Iris pigment epithelial cell (primary cell): ENCODE measurements at places on chromosomes 4 and X.

DNA sequence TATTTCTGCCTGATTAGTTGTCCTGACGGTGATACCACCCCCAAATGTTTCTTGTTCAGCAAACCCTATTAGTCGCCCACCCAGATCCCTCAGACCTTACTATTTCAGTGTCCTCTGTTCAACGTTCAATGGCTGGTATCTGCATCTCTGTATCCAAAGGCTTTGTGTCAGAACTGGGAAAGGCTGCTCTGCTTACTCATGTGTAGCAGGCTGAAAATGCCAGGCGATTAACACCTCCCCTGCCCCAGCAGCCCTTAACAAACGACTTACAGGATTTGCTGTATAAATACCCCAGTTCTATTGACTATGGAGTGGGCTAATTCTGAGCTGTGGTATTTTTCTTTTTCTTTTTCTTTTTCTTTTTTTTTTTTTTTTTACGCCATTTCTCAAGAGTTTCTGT lies 415.0 kb downstream of the ZNF674 start:
- DNase-seq: no peak

DNA sequence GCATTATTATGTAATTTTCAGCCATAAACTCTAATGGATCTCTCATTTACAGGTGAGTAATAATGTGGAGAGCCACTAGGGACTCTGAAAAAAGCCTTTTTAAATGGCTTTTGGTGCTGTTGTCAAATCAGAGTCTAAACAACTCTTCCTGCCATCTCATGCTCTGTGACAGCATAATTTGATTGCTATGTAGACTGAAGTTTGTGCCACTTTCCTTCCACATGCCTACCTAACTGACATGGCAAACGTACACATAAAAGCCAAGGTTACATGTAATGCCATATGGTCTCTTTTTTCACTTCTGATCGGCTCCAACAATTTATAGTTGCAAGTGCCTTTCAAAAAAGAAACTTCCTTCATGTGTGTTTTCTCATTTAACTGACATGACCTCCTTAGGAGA lies 94.3 kb downstream of the SH2D1A start:
- DNase-seq: no peak

- DNase-seq: no peak
These were observed 23.0 kb downstream of the SNX25 start for GRCh38 chr4:185232370-185232769.

DNA sequence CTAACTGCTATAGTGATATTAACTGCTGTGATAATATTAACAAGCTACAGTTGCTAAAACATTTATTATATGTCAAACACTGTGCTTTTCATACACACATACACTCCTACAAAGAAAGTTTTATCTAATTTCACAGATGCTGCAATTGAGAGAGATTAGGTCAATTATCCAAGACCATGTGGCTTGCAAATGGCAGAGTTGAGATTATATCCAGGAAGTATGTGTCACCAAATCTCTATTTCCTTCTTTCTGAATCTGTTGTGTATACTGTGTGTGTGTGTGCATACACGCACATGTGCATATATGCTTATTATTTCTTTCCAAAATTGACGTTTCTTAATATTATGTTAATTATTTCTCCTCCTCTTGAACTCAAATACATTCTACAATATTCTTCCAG lies 775.9 kb upstream of the FTHL17 start:
- DNase-seq: no peak

GRCh38 chr4:139955600-139955999 lies 198.4 kb downstream of the MAML3 start:
- DNase-seq: no peak

- DNase-seq: no peak
These were observed 53.7 kb downstream of the NAA11 start for GRCh38 chr4:79272126-79272525.

GRCh38 chr4:121072224-121073003 lies at the start of gene NDNF:
NDNF (minus strand) TSS chr4:121072535; CDS start chr4:121045837, 26,698 bp downstream.
- peak; percentile 36 for DNase-seq

- DNase-seq: peak; percentile 85
These were observed 139.9 kb upstream of the USP9X start for GRCh38 chrX:40945361-40945713.

GRCh38 chrX:12307961-12308360 lies 169.7 kb downstream of the FRMPD4 start:
- no peak for DNase-seq

DNA sequence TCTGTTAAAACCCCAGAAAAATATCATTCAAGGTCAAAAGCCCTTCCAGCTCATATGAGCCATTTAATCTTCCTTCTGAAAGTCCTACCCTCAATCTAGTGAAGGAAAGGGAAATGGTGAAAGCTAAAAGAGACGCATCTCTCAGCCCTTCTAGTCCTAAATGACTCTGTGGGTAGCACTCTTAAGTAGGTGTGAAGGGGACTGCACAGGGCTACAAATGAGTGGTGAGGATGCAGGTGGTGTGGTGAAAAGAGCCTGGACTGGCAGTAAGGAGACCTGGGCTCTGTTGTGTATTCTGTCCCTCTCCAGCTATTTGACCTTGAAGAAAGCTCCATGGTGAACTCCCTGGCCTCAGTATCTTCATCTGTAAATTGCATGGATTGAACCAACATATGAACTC lies 671.8 kb upstream of the DIPK2B start:
- no peak for DNase-seq

DNA sequence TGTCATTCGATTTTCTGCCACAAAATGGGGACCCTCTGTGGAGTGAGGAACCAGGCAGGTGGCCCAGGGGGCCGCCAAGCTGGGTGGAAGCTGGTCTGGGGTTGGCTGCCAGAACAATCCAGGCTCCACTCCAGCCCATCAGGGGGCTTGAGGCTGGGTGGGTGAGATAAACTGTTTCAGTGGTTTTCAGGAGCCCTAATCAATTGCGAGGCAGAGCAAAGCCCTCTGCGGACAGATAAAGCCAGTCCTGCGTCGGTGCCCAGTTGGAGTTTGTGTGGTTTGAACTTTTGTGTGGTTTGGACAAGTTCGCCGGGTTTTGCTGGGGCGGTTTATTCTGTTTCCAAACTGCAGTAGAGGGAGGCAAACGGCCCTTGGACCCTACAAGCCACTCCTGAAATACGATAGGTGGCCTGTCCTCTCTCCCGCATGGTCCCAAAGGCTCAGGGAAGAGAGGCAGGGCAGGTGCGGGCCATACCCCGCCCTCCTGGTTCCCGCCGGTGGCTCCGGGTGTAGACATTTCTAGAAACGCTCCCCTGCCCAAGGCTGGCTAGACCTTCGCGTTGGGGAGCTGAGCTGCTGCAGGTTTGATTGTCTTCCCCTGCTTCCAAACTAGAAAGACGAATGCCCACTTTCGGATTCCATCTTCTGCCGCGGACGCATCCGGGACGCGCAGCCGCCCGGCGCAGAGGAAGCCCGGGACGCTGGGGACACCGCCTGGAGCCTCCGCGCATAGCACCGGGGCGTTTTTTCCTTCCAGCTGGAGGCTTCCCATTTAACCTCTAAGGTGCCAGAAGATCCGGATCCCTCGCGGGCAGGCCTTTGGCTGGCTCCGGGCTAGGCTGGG lies 169.0 kb upstream of the BCOR start:
- DNase-seq: peak; percentile 67

GRCh38 chr4:18209448-18209847 lies 187.9 kb upstream of the LCORL start:
- DNase-seq: no peak

DNA sequence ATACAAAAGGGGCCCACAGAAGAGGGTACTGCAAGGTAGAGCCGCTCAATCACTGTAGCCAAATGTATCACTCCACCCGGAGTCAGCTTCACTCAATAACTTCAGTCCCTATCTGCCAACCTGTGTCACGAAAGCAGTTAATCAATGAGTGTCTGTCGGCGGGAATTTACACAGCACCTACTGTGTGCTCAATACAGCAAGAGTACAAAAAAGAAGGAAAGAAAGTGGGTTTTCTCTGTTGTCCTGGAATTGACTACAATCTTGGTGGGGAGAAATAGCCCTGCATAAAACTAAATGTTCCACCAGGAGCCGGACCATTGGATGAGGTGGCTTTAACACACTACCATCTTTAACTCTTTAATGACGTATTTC lies 780 bp upstream of the NKRF start:
- no peak for DNase-seq

GRCh38 chrX:134315866-134316265 lies 78.9 kb downstream of the CCDC160 start:
- DNase-seq: no peak

- DNase-seq: no peak
These were observed 60.2 kb downstream of the MAGEB16 start for GRCh38 chrX:35858361-35858760.

- peak; percentile 7 for DNase-seq
These were observed 76.6 kb downstream of the F11 start for GRCh38 chr4:186342582-186342981.

- peak; percentile 41 for DNase-seq
These were observed 239.0 kb upstream of the HTR2C start for GRCh38 chrX:114344756-114345349.

DNA sequence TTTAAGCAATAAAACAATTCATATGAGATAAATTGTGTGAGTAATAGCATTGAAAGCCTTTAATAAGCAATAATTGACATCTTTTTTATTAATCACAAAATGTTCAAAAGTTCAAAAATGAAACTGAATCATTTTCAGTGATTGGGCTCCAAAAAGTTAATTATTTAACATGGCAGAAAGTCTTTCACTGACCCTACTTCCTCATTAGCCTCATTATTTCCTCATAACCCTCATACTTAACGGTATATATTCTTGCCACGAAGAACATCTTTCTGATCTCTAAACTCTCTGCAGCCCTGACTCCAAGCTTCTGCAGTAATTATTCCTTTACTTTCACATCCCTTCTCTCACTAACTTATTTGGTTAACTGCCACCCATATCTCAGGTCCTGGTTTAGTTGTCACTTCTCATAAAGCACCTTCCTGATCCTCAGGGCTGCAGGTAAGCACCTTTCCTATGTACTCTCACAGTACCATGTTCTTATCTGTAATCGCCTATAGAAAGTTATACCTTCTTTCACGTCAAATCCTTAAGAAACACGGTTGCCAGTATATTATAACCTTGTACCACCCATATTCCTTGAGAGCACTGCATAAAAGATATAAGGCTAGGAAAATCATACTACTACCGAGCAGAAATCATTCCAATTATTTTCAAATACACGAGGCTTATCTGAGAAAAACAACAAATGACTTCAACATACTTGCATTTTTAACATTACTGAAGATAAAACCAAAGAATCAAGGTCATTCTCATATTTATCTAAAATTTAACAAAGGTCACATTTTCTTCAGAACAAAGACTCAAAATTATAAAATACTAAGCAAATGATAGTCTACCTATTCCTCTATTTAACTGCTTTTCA lies 72.2 kb downstream of the PPP3CA start:
- DNase-seq: peak; percentile 24

GRCh38 chrX:45850775-45851433 lies 650.2 kb upstream of the DIPK2B start:
- peak; percentile 56 for DNase-seq

DNA sequence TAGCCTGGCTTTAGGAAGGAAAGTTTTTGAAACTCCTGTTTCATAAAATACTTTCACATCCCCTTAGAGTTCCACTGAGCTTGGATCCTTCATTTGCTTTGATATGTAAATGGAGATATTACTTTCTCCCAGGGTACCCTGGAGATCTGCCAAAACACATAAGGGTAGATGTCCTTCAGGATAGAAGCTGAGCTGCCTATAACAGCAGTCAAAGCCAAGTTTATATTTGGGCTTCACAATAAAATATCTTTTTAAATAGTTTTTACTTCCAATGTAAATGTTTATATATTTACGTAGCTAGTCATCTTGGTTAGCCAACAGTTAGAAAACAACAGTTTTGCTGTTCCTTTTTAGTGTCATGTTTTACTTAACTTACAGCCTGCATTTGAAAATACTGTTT lies 742.3 kb upstream of the POU3F4 start:
- peak; percentile 41 for DNase-seq

- DNase-seq: peak; percentile 26
These were observed 101.3 kb downstream of the LARP1B start for GRCh38 chr4:128162434-128162833.

DNA sequence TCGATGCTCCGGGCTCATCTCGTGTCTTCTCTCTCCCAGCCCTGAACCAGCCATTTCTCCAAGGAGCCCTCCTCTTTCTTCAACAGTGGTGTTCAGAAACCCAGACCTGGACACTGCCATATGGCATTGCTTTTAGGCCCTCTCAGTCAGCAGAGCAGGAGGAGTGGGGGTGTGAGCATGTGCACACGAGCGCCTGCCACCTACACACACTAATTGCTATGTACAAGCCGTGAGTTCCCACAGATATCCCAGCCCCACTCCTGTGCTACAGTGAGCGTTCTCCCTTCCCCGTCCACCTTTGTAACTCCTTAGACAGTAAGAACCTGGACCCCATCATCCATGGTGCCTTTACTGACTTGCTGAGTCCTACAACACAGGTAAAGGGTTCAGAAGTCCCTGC lies 53.8 kb downstream of the TNIP2 start:
- DNase-seq: no peak

DNA sequence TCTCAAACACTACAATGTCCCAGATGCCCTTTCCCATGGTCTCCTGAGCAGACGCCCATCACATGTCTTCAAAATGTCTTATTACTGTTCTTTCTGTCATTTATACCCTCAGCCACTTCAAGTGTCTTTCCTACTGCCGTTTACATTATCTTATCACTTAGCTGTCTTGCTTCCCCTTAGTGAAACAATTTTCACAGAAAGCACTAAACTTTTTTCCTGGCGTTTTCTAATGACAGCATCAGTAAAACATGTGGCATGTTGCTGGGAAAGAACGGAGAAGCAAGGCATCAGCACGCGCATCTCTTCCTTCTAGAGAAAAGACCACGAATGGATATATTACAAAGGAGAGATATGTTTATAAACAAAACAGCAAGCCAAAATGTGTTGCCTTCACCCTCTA lies 189.7 kb upstream of the SLIT2 start:
- no peak for DNase-seq

- DNase-seq: peak; percentile 61
These were observed 130.8 kb downstream of the PDLIM5 start for GRCh38 chr4:94582517-94582916.

DNA sequence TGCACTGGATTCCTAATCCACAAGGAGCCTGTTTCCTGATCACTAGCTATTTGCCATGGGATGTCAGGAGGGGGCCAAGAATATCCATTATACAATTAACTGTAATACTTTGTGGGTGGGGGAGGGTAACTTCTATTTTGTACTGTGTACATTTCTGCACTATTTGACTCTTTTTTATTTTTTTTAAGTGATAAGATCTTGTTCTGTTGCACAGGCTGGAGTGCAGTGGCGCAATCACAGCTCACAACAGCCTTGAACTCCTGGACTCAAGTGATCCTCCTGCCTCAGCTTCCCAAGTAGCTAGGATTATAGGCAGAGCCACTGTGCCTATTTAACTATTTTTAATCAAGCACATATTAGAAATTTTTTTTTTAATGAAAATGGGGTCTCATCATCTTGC lies 134.1 kb downstream of the ELOVL6 start:
- no peak for DNase-seq
